NCI-H2081 (cell line): ENCODE measurements at places on chromosomes 1 and 21.

DNA sequence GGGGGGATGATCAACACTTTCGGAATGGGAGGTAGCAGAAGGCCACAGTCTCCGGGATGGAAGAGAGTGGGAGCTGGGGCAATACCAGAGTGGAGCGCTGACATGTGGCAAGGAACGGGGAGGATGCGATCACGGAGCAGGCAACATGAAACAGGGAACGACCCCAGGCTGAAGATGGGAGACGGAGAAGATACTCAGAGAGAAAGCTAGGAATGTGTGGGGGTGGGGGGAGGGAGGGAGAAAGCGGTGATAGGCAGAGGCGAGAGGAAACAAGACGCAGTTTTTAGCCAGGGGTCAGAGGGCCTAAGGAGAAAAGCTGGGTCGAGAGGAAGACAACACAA lies 577 bp downstream of the RAB3GAP2 start:
- DNase-seq, result peak; percentile 33

DNA sequence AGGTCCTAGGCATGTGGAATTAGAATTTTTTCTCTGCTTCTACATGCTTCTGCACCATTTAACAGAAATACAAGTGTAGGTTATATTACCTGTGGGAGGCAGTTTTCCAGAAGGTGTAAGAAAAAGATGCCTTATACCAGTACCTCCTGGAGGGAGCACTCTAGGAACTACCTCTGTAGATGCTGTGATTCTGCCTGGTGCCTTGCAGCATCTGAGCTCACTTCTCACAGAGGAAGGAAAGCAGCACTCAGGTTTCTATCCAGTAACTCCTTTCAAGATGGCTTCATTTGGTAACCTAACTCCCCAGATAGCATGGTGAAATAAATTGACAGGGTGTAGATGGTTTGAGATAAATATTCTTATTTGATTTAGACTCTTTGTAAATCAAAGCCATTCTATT lies 50.3 kb downstream of the GIPC2 start:
- DNase-seq, result no peak

GRCh38 chr1:33260439-33260838 lies 4.1 kb downstream of the ZNF362 start:
- DNase-seq, result peak; percentile 59

GRCh38 chr1:94063379-94063778 lies 57.6 kb downstream of the ABCA4 start:
- no peak for DNase-seq

DNA sequence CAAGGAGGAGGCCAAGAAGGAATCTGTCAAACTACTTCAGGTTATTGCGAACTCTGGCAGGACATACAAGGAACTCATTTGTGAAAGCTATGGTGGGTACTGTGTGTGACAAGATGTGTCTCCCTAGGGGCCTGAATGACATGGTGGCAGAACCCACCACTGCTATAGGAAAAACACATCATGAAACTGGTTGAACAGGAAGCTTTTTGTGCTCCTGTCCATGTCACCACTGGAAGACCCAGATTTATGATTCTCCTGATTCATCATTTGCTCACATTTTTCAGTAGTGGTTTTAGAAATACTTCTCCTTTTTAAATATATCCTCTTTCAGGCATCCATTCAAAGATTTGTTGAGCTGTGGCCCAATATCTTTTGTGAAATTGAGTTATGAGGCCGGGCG lies 23.6 kb downstream of the ARMH1 start:
- no peak for DNase-seq

GRCh38 chr1:171500803-171501202 lies 15.5 kb downstream of the PRRC2C start:
- DNase-seq, result no peak

DNA sequence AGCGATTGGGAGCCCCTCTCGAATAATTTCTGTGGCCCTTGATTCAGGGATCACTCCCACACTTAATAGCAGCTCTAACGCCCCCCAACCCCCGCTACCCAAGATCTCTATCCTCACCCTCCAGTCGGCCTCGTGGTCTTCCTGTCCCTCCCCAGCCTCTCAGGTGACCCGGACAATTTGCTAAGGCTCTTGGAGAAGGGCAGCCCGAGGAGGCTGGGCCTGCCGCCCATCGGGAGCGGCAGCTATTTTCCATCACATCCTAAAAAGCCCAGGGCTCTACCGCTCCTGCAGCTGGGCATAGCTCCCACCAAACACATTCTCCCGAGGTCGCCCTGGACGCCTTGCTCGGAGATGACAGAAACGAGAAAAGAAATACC lies 12.0 kb upstream of the PHLDA3 start:
- no peak for DNase-seq

- no peak for DNase-seq
Measured at GRCh38 chr1:234914606-234915290, 213.9 kb downstream of the TOMM20 start.

DNA sequence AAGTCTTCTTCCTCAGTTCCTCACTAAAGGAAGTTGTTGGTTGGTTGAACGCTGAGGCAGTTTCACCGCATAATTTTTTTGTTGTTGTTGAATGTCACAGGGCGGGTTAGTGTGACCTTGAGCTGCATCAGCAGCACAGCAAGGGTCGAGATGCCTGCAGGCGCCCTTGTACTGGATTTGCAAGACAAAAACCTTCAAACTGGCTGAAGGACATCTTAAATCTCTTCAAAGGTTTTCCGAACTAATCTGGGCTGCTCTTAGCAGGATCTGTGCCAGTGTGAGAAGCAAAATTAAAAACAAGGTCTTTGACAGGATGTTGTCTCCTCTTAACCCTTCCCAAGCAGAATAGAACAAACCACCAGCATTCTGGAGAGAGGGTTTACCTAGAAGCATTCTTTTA lies 59.4 kb downstream of the NRIP1 start:
- peak; percentile 8 for DNase-seq

- DNase-seq, result no peak
Measured at GRCh38 chr1:241617426-241617825, 22.7 kb downstream of the CHML start.

DNA sequence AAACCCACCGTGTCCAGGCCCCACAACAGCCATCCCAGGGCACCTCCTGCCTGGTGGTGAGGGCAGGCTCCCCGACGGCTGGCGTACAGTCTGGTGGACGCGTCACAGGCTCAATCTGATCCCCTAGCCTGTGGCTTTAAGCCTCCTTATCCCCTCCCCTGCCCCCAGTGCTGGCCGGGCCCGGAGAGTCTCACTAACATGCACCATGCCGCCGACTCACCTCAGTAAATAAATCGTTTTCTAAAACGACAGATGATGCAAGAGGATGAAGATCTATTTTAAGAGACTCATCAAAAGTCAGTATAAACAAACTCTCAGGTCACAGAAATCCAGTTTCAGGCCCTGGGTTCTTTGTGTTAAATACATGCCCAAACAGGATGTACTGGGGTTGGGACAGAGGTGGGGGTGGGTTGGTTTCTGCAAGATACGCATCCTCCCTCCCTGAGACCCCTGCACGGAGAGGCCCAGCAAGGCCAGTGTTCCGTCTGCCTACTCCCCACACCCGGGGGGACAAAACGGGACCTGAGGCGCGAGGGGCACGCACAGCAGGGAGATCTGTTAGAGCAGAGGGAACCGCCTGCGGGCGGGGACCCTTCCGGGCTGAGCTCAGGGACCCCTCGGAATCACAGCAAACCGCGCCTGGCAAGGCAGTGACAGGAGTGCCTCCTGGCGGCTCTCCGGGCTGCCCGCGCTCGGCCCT lies 3.1 kb downstream of the PANK4 start:
- DNase-seq, result no peak

DNA sequence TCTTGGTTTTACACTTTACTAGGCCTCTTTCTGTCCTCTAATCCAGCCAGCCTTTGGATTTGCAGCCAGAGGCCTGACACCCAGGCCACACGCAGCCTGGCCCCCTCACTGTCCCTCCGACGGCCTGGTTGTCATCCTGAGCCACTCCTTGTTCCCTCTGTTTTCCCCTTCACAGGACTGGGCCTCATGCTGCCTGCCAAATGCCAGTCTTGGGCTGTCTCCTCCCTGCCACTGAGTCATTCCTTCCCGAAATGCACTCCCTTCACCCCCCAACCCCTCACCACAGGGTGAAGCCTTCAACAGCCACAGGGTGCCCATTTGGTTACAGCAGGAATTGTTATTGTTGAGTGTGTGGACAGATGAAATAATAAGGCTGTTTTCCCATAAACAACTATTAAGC lies 21.3 kb downstream of the ACOT11 start:
- no peak for DNase-seq

GRCh38 chr1:56780826-56781225 lies 38.4 kb downstream of the FYB2 start:
- no peak for DNase-seq

DNA sequence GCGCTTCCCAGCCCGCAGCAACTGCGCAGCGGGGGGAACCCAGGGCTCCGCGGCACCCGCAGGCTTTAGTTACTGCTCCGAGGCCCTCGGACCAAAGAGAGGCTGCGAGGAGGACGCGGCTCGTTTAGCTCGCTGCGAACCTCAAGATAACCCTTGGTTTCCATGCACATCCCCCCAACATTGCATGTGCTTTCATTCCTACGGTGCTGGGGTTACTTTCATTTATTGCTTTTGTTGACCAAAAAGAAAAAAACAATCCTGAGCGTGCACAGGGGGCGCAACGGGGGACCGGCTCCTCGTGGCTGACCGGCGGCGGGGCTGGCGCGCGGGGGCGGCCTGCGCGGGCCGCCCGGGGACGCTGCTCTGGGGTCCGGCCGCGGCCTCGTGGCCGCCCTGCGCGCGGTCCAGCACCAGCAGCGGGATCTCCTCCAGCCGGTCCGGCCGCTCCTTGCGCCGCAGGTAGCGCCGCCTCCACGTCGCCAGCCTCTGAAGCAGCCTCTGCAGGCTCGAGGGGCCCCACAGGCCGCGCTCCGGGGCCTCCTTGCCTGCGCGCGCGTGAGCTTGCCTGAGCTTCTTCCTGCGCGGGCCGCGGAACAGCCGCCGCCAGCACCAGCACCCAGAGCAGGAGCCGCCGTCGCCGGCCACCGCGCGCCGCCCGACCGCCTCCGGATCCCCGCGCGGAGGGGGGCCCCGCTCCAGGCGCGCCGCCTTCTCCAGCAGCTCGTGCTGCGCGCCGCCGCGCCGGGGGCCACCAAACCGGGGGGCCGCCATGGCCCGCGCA lies 77.4 kb downstream of the DESI2 start:
- no peak for DNase-seq

DNA sequence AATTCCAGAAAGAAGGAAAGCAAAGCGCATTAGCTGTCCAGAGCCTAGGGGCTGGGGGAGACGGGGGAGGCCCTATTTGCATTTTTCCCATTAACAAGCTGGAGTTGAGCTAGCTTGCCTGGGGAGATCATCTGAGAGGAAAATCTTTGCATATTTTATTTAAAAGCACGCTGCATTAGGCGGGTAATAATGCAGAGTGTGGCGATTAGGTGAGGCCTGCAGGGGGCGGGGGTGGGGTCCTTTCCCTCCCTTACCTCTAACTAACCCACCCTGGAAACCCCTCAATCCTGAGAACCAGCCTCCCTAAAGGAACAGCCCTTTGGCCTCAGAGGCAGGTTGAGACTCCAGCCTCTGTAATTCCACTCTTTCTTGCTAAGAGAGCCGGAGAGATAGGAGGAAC lies 16.2 kb downstream of the C1orf216 start:
- DNase-seq, result no peak

DNA sequence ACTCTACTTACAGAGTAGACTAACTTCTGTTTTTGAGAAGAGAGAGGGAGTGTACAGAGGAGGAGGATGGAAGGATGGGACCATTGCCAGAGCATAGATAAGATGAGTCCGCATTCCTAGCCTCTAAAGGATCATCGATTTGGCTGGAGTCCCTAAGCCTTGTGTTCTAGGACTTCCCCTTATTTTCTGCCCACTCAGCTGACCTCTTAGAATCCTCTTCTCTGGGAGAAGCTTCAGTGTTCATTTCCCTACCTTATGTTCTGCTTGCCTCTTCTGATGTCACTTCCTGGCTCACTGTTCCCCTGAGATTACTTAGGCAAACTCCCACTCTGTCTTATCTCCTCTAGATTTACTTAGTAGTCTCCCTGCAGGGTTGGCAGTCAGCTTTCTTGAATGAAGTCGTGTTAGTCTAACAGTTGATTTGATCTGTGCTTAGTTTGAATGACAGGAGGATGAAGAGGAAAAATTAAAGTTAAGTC lies 156.7 kb downstream of the SYT2 start:
- DNase-seq, result no peak

- no peak for DNase-seq
Measured at GRCh38 chr1:182065126-182065845, 3.8 kb upstream of the ZNF648 start.

GRCh38 chr1:87197156-87197555 lies 131.5 kb upstream of the LMO4 start:
- no peak for DNase-seq

GRCh38 chr1:3463891-3464648 lies 9.6 kb downstream of the ARHGEF16 start:
- DNase-seq, result no peak

DNA sequence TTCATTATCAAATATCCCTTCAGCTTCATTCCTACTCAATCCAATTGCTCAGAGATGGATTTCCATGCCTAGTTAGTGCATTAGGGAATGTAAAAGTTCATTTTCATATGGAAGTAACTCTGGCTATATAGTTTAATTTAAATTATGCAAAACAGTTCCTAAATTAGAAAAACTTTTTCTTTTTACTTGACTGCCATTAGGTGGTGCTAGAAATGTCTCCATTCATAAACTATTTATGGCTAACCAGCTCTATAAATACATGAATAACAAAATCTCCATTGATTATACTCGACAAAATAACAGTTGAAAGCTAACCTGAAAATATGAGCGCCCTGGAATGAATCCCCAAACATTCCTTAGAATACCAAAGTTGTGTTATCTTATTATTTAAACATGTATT lies 311.4 kb downstream of the USH2A start:
- no peak for DNase-seq

DNA sequence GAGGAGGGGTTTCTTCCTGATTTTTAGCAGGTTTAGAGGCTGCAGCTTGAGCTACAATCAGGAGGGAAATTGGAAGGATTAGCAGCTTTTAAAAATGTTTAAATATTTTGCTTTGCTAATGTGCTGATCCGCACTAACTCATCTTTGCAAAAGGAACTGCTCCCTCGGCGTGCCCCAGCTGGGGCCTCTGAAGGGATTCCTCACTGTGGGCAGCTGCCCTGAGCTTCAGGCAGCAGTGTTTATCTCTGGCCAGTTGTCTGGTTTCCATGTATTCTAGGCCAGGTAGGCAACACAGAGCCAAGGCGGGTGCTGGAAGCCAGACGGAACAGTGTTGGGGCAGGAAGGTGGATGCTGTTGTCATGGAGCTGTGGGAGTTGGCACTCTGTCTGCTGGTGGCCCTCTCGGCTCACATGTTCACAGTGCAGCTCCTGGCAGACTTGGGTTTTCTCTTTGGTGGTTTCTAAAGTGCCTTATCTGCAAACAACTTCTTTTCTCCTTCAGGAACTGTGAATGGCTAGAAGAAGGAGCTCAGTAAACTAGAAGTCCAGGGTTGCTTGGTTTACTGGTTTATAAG lies 18.9 kb downstream of the NECAP2 start:
- no peak for DNase-seq
